ENCODE measurements at places on chromosomes 2 and 18.

- DNase-seq, result no peak
These were observed 30.9 kb downstream of the MBP start for GRCh38 chr18:77101410-77102258.

GRCh38 chr2:223536546-223536945 is 65.6 kb downstream of the SCG2 start:
- DNase-seq, result no peak

DNA sequence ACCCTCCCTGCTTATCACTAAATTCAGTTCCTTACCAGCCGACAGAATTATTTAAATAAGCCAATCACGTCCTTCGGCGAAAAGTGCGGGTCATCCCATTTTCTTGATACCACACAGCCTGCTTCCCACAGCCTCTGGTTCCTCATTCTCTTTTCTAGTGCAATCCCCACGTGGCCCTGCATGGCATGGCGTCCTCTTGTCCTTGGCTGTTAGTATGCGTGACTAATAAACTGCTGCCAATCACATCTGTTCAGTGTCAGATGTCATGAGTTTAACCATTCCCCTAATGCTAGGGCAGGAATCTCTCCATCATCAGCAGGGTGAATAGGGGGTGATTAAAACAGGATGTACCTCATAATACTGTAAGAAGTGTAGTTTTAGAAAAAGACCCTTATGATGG is 62.8 kb upstream of the TSPYL6 start:
- no peak for DNase-seq

GRCh38 chr2:190786404-190787166 is 94.0 kb upstream of the GLS start:
- no peak for DNase-seq

DNA sequence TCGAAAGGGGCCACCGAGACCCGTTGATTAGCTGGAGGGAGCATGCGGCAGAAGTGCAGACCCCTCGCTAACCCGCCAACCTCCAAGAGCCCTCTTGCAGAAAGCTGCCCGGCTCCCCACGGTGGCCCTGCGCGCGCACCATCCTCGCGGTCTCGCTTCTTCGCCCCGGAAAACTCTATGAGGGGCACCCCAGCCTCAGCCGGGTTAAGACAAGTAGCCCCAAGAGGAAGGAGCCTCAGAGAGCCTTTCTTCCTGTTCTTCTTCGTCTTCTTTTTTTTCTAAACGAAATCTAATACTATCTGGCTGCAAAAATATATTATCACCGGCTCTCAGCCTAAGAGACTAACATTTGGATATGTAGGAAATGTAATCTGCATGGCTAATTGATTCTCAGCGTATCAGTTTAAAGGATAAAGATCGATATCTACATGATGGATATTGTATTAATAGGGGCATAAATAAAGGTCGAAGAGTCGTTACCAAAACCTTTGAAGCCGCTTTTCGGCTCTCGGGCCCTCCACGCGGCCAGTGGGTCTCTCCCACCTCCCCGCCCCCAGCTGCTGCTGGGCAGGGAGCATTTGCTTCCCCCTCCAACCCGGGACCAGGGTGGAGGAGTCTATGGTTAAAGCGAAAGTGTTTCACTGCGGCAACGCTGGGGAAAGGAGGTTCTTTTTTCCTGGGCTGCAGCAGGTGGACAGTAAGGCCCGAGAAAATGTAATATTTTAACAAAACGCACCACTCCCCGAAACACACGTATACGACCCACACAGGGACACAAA is 6.1 kb upstream of the PAX3 start:
- DNase-seq, result no peak

GRCh38 chr2:103484906-103485305 is 723.1 kb downstream of the TMEM182 start:
- DNase-seq, result no peak

DNA sequence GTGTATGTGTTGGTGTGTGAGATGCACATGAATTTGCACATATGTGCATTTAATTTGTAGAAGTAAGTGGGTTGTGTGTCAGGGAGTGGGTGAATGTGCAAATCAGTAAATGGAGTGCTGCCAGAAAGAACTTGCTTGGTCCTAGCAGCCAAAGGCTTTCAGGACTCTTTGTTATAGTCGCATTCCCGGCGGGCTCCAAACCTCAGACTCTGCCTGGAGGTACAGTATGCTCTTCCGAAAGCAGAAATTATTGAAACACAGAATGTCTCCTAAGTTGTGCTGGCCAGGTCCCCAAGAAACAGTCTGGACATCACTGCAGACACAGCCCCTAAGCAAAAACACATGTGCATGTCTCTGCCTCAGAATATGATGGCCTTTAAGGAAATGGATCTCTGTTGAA is 232.4 kb downstream of the INSIG2 start:
- DNase-seq, result no peak

DNA sequence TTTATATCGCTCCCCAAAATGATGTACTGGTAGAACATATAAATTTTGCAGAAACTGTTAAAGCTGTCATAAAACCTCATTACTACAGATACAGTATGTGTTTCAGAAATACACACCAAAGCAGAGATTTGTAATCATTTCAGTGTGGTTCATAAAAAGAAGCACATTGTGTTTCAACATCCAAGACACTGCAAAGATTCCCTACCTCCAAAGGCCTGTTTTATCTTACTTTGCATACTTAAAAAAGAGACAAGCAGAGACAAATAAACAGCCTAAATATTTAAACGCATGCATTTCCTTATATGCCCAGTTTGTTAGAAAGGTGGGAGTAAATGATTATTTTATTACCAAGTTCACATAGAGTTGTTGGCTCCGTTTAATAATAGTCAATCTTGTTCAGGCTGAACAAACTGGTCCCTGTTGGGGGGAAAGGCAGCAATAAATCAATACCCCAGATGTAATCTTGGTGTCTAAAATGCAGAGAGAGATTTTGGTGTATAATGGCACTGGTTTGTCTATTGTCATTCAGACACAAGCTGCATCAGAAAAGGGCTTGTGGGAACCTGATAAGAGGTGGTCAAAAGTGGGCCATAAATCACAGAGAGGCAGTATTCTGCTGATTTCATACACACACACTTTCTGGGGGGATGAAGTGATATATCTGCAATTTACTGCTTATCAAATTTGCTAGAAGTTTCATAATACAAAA is 321.4 kb upstream of the ETAA1 start:
- no peak for DNase-seq

- DNase-seq, result no peak
These were observed 81.3 kb upstream of the TMEM178A start for GRCh38 chr2:39584283-39584965.

- DNase-seq, result no peak
These were observed 47.5 kb downstream of the ZFP36L2 start for GRCh38 chr2:43178602-43179542.

DNA sequence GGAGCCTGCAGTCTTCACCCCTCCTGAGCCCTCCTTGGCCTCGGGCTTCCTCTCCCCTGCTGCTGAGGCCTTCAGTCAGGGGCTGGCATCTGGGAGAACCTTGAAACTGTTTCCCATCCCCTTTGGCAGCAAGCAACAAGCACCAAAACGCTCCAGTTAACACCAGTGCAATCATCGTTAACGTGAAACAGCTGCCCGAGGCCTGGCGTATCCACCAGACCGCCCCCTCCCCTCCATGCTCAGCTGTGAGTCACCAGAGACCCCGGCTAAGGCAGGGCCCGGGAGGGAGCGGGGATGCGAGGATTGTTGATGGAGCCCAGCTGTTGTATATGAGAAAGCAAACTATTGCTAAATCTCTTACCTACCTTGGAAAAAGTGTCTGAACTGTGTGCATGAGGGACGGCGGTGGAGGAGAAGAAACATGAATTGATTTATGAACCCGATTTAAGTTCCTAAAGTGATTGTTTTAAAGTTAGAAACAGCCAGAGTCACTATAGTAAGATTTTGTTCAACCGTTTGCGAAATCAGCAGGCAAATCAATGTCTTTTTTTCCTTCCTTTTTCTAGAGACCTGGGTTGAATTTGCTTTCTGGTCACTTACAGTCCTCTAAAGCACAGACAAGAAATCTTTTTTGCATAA is 5.2 kb downstream of the ZFP36L2 start:
- peak; percentile 59 for DNase-seq

DNA sequence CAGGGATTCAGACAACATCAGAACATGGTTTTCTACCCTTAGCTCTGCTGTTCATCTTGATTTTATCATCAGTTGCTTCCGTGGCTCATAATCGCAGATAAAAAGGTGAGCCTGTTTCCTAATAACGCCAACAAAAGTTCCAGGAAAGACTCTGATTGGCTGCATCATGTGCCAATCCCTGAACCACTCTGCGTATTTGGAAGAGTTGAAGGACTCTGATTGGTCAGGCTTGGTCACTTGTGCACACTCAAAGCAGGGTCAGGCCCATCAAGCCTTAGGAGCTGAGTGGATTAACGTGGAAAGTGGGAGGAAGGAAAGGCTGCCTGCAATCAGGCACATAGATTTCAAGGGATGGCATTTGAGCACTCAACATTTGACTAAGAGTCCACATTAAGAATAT is 11.4 kb downstream of the TXNDC2 start:
- DNase-seq, result no peak

DNA sequence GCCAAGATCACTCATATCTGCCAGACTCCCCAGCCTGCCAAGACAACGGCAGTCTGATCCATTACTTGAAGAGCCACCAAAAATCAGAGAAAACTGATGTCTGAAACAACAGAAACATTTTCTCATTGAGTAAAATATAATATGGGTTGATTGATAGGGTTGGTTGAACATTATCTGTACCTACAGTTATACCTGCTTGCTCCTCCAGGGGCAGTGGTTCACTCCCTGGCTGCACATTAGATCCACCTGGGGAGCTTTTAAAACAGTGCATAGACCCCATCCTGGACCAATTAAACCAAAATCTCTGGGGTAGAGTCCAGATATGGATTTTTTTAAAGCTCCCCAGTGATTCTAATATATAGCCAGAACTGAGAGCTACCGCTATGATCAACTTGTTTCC is 43.6 kb upstream of the SLC14A2 start:
- no peak for DNase-seq

DNA sequence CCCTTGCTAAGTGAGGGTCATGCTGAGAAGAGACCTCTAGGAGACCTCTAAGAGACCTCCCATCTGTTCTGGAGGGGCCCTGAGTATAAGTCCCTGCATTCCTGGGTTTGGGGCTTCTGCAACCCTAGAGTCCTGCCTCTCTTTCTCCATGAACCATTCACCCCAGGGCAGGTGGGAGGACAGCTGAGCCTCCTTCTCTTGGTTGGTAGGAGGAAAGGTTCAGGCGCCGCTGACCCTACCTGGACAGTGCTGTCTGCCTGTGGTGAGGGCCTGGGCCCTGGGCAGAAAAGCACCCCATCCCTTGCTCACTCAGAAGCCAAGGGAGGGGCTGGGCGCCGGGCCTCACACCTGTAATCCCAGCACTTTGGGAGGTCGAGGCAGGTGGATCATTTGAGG is 604 bp upstream of the VIL1 start:
- no peak for DNase-seq

GRCh38 chr2:224930124-224930523 is 112.1 kb downstream of the DOCK10 start:
- DNase-seq, result no peak

DNA sequence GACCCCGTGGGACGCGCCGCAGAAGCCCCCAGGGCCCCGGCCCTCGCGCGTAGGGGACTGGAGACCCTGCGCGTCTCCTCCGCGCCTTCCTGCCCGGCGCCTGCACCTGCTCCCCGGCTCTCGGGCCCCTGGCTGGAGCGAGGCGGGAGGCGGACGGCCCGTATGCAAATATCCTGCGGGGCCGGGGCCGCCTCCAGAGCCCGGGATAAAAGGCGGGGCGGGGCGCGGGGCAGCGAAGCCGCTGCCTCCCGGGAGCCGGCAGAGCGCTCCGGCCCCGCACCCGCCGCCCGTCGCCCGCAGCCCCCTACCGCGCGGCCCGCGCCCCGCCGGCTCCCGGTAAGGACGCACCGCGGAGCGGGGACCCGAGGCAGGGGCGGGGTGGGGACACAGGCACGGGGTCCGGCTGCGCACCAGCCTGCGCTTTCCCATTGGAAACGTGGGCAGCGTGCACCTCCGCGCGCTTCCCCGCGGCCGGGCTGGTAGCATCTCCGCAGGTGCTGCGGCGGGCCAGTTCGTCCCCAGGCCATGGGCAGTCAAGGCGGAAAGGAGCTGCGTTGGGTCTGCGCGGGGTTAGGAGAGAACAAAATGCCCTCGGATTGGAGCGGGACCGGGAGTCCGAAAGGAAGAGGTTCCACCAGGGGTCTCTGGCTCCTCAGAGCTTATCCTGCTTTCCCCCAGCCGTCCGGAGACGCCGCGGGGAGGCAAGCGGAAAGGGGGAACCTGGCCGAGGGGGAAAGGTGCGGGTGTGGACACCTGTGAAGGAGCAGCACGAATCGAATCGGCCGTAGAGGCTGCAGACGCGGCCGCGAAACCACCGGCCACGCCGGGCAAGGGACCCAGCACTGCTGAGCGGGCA is at the start of gene ATP6V1C2:
TSS of gene ATP6V1C2 (plus strand) at position 235 of the 856 bp plus-strand sequence. CDS start 1,220 bp downstream, outside the sequence.
- DNase-seq, result peak; percentile 64

DNA sequence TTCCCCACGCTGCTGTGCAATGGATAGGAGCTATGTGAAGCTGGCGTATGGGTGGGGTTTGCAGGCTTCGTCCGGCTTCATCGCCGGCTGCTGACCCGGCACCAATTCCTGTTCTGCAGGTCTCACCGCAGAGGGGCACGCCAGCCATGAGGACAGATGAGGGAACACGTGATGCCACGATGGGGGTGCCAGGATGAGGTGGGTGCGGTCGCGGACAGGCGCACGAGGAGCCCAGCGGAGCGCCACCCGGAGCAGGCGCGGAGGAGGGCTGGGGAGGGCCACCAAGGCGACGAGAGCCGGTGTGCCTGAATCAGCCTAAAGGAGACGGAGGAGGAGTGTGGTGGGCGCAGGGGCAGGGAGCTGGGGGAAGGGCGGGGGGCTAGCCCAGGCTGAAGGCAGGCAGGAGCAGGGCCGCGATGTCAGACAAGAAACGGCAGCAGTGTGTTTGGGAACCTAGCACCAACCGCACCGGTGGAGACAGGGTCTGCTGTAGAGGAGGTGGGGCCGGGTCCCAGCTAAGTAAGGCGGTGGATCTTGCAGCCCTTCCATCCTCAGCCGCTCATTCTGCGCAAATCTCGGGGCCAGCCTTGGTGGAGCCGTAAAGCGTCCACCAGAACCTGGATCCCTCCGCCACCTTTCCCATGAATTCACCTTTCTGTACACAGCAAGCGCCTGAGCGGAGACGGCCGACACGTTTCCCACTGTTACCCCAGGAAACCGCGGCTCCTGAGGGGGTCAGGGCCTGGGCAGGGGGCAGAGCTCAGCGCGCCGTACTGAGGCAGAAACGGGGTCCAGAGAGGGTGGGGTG is 17.0 kb upstream of the CD8A start:
- DNase-seq, result no peak

GRCh38 chr2:18926631-18927524 is 337.5 kb upstream of the NT5C1B start:
- DNase-seq, result no peak

GRCh38 chr18:56445422-56445821 is 193.0 kb downstream of the TXNL1 start:
- no peak for DNase-seq

DNA sequence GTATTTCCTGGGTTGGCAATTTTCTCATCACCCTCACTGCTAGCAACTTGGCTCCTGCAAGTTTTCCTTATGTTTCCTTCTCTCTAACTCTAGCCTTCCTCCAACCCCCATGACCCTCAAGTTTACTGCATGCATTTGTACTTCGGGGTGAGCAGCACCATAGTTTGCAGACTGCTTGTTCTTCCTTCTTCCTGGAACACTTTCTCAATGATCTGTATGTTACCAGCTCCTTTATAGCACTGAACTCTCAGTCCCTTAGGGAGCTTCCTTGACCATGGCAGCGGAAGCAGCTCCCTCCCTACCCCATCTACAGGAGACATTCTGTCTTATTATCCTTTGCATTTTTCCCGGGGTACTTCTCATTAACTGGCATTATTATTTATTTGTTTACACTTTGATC is 1089.5 kb upstream of the GYPC start:
- no peak for DNase-seq

- no peak for DNase-seq
These were observed 2.6 kb upstream of the SALL3 start for GRCh38 chr18:78976765-78977636.

- no peak for DNase-seq
These were observed 78.5 kb downstream of the TPO start for GRCh38 chr2:1491751-1492150.
